ENCODE measurements at places on chromosomes 2 and 18. TPM values are rescaled to one million over a fixed set of nuclear protein-coding genes. Genes with fewer than 3 reads are reported as not detected.

- DNase-seq, result no peak
These were observed 219.1 kb downstream of the ALK start for GRCh38 chr2:29702276-29702675.

DNA sequence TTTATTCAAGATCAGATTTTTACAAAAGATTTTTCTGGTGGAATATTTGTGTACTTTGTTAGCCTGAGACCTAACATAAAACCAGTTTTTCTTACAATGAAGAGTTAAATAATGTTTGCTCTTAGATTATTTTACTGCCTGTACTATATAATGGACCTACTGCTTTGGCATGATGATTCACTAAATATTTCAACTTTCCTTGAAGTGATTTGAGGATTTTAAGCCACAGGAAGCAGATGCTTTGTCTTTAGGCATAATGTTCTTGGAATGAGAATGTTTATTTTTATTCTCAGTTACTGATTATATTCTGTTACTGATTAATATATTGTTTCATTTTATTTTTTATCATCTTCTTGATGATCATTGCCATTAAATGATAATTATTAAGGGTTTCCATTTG lies 175.3 kb upstream of the LRP1B start:
- no peak for DNase-seq

DNA sequence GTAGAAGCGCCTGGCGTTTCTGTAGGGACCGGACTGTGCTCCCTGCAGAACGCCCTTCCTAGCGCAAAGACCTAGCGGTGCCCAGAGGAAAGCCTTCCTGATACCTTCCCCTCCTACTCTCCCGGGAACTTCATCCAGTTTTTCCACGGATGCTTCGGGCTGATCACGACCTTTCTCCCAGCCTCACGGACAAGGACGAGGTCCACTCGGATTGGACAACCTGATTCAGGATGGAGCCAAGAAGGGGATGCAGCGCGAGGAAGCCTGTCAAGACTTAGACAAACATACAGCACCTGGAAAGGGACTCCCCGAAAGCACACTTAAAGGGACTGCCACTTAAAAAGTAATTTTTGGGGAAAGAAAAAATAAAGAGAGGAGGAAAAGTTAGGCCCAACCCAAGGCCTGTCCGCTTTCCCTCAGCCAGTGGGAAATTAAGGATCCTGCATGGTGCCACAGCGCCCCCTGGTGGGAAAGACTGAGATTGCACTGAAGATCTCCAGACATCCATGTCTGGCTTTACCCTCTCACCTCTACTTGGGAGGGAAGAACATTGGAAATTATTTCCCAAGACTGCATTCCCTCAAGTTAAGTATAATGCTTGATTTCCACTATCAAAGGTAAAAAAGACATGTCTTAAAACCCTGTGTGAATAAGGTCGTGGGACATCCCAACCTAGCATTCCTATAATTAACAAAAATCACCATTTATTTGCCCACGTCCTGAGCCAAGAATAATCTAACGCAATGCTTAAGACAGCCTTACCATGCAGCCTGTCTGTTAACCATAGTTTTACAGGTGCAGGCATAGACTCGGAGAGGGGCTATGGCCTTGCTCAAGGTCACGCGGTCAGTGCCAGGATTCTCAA lies 13.4 kb upstream of the COPS8 start:
- peak; percentile 43 for DNase-seq

DNA sequence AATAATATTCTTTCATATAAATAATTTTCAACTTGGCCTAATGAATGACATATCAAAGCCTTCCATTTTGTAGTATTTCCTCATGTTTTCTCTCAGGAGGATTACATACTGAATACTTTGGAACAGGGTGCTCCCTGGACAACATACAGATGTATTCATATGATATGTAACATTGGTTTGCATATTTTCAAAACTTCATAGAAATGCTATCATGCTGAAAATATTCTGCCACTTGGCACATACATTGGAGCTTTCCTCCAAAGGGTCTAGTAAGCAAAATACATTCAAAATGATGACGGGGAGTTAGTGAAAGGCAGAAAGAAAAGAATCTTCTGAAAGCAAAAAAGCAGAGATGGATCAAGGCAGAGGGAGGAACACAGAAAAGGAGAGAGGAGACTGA lies 38.1 kb upstream of the RTN4 start:
- peak; percentile 86 for DNase-seq

GRCh38 chr18:78939105-78939504 lies 40.5 kb upstream of the SALL3 start:
- no peak for DNase-seq

DNER gene
- 3.3 TPM for total RNA-seq

TOGARAM2 gene
- 0.69 TPM for total RNA-seq
